Fibroblast of gingiva (primary cell): ENCODE measurements at places on chromosomes 1 and 21.

DNA sequence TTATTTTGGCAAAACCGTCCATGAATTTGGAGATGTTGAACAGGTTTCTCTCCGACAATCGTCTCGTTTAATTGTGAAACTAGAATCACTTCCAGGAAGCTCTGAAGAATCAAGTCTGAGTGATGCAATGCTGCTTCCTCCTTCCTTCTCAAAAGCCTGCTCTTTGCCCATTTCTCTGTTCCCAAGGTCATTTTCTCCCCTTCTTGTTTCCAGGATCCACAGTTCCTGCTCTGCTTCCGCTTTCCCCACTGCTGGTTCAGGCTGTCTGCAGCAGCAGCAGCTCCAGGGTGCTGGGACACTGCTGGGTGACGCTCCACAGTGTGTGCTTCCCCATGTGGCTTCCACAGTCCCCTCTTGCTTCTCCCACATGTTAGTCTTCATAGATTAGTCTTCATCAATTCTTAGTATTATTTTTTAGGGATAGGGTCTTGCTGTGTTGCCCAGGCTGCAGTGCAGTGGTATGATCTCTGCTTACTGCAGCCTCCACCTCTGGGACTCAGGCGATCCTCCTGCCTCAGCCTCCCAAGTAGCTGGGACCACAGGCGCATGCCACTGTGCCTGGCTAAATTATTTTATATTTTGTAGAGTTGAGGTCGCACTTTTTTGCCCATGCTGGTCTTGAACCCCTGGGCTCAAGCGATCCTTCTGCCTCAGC, 156.2 kb downstream of the DYRK1A start:
- DNase-seq: no peak

DNA sequence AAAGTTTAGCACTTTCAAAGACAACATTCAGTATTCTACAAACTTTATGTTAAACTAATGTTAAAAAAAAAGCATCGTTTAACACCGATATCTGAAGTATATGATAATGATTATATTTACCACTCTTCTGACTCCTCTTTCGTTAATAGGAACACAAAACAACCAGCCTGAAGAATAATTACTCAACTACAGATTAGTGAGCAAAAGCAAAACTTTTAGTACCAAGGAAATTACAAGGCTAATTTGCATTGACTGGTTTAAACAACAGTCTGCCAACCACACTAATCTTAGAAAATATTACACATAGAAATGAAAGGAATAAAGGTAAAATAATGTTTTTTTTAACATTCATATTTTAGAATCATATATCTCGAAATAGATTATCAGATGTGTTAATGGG, 500.7 kb downstream of the LMO4 start:
- DNase-seq: no peak

- no peak for DNase-seq
Measured at GRCh38 chr1:240843798-240844197, 231.8 kb upstream of the GREM2 start.

DNA sequence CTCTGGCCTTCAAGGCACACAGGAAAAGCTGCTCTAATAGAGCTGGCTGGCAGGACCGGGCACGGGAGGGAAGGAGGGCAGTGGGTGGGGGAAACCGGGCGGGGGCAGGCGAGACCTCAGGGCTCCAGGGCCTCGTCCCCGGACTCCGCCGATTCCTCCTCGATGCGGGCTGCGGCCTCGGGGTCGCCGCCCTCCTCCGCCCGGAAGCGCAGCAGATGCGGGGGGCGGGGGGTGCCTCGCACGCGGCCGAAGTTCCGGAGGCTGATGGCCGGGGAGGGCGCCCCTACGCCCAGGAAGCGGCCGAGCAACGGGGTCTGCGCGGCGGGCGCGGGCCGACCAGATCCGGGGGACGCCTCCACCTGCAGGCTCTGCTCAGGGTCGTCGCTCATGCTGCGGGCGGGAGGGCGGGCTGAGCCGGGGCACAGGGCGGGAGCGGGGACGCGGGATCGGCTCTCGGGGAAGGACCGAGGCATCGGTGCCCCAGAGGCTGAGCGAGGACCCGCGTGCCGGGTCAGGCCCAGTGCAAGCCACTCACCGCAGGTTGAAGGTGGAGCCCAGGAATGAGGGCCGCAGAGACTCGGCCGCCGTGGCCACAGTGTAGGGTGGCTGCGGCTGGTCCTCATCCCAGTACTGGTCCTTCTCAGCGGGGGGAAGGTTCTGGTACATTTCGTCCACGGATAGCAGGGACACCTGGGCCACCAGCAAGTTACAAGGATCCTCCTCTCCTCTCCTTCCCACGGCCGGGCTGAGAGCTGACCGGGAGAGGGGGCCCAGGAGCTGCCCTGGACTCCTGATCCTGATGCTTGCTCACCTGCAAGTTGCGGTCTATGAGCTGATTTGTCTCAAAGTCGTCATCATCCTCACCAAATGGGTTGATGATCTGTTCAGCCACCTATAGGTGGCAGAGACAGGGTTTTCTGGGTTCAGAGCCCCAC, 3.6 kb downstream of the BEST4 start:
- no peak for DNase-seq

GRCh38 chr1:163035446-163036249, 33.5 kb upstream of the RGS4 start:
- DNase-seq: peak; percentile 34

DNA sequence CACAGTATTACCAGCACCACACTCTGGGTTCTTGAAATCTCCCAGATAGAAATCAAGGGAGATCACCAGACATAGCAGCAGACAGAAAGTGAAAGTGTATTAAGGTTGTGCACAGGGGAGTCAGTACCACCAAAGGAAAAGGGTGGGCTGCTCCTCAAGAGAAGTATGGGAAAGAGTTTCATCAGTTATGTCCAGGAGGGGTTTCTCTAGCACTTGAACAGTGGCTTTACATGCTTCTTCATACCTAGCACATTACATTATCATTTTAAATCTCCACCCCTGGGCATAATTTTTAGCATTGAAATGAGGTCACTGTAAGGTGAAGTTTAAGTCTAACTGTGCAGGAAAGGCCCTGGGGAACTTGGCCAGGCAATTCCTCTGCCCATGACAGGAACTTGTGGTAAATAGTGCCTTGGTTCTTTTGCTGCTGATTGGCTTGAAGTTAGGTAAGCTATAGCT, 601.0 kb downstream of the NUF2 start:
- no peak for DNase-seq

GRCh38 chr1:87140831-87141540, 187.7 kb upstream of the LMO4 start:
- DNase-seq: no peak

- DNase-seq: no peak
Measured at GRCh38 chr1:35442734-35443133, 114.5 kb downstream of the KIAA0319L start.

- DNase-seq: no peak
Measured at GRCh38 chr1:7000720-7001119, 215.5 kb downstream of the CAMTA1 start.

DNA sequence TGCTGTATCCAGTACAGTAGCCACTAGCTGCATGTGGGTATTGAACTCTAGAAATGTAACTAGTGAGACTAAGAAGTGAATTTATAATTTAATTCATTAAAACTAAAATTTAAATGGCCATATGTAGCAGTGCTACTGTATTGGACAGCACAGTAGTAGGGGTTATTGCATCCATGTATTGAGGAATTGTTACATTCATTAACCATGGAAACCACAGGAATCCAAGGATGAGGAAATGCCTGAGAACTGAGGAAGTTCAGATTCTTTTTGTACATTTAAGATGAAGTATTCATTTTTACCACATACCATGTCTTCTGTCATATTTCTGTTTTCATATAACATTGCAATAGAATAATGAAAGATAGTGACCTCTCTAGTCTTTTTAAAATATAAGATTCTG, 2.6 kb downstream of the MTF2 start:
- peak; percentile 80 for DNase-seq

- DNase-seq: no peak
Measured at GRCh38 chr1:157932069-157932468, 61.4 kb upstream of the KIRREL1 start.

DNA sequence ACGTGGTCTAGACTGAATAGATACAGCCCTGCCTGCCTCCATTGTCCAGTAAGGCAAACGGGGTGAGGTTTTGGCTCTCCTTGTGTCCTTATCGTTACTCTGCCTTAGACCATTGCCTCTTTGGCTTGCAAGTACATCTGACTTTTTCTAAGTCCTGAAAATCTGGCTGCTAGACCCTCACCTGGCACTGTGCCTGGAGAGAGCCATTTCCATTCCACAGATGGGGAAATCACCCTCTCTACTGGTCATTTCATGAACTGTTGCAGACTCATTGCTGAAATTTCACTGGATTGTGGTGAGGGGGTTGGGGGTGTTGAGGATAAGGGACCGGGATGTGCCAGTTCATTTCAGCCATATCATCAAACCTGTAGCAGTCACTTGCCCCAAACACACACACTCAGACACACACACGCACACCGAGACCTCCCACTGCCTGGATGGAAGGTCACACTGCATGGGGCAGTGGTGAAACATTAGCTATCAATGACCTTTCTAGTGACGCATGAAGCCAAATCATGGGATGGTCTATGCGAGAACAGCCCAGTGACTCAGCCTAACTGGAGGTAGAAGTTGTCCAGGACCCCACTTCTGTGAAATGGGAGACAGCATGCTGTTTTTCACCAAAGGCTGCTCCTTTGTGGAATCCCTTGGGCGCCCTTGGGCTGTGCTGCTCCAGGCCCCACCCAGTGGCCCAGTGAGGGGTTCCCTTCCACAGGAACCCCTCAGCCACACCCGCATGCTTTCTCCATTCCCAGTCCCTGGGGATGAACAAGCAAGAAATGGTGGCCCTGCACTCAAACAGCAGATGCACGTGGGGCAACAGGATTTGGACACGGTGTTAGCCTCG, 34.9 kb upstream of the VASH2 start:
- DNase-seq: peak; percentile 11

DNA sequence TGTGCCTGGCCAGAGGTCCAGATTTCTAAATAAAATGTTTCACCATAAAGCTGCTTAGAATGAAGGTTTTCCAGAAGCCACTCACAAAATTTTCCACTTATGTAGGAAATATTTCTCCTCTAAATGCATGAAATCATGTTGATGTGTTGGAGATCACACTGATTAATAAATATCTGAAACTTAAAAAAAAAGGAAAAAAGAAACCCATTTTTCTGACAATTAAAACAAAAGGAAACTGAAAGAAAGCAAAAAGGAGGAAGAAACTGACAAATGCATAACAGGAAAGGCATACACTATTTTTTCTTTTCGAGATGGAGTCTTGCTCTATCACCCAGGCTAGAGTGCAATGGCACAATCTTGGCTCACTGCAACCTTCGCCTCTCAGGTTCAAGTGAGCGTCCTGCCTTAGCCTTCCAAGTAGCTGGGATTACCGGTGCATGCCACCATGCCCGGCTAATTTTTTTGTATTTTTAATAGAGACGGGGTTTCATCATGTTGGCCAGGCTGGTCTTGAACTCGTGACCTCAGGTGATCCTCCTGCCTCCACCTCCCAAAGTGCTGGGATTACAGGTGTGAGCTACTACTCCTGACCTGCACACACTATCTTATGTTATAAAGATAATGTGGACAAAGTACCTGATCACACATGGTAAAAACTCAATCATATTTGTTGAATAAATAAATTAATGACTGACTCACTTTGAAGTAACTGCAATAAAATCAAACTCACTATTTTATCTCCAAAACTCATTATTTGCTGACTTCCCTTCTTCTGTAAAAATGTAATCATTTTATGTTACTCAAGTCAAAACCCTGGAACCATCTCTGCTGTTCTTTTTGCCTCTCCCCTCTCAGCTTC, 149.8 kb upstream of the NR5A2 start:
- no peak for DNase-seq

- DNase-seq: no peak
Measured at GRCh38 chr1:177847843-177848242, 122.0 kb downstream of the SEC16B start.

- DNase-seq: no peak
Measured at GRCh38 chr1:33056426-33056825, 19.7 kb upstream of the AK2 start.

DNA sequence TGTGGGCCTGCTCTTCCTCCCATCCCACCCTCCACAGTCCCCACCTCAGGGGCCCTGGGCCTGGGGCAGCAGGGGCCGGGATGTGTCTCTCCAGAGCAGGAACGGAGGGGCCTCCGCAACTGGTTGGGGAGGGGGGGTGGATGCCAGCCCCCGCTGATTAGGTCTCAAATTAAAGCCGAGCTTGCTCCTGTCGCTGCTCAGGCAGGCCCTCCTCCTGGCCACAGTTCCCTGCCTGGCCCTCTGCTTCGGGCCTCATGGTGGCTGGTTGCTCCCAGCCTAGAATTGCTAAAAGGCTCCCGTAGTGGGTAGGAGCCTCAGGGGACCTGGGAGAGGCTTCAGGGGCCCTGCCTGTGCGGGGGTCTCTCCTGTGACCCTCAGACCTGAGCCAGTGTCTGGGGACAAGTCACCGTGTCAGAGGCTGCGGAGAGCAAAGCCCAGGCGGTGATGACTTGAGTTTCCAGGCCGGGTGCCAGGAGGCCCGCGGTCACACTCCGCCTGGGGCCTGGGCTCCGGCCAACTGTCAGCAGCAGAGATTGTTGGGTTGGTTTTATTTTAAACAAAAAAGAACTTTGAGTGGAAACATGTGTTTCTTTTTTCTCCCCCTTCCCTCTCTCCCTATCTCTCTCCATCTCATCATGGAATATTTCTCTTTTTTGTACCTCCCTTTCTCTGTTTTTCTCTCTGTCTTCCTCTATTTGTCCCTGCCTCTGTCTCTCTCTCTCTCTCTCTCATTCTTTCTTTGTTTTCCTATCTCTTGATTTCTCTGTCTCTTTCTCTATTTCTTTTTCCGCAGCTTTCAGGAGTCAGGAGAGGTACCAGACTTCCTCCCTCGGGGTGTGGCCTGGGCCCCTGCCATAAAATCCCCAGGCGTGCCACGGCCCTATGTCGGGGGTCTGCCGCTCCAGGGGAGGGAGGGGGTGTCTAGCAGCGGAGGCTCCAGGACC, 20.0 kb upstream of the EPHA2 start:
- peak; percentile 91 for DNase-seq

DNA sequence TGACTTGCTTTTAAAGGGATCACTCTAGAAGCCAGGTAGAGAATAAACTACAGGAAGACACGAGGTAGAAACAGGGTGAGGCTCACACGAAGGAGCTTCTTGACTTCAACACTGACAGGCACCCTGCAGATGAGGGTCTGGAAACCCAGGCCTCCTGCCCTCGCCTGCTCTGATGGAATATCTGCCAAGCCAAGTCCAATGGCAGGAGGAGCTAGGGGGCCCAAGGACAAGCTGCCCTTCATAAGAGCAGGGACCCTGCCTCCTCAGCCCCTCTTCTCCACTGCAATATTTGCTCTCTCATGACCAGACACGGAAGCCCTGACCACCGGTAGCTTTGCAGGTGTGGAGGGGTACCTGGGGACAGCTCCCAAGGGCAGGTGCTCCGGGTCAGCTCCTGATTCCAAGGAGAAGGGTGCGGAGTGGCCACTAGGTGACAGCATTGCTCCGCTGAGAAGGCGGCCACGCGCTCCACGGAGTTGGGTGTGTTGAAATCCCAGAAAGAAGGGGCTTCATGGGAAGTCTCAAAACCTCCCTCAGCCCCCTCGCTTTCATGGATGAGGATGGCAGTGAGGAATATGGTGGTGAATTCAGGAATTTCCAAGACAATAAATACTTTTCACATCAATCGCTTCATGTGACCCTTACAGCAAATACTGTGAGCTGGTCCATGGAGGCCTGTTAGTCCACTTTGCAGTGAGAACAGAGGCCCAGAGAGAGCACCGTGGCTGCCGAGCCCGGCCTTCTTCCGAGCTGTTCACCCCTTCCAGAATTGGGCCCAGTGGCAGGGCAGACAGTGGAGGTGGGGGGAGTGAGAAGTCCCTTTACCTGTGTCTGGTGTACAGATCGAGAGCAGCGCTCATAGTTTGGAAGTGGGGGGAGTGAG, 33.2 kb upstream of the PAX7 start:
- no peak for DNase-seq
